ENCODE measurements at places on chromosomes 2 and 18.

GRCh38 chr2:47357483-47357882 lies 45.5 kb upstream of the MSH2 start:
- no peak for DNase-seq

GRCh38 chr18:42850174-42851083 lies 265.1 kb downstream of the RIT2 start:
- peak; percentile 90 for DNase-seq

- DNase-seq, result no peak
These were observed 477.9 kb downstream of the KCNJ3 start for GRCh38 chr2:155176345-155176744.

DNA sequence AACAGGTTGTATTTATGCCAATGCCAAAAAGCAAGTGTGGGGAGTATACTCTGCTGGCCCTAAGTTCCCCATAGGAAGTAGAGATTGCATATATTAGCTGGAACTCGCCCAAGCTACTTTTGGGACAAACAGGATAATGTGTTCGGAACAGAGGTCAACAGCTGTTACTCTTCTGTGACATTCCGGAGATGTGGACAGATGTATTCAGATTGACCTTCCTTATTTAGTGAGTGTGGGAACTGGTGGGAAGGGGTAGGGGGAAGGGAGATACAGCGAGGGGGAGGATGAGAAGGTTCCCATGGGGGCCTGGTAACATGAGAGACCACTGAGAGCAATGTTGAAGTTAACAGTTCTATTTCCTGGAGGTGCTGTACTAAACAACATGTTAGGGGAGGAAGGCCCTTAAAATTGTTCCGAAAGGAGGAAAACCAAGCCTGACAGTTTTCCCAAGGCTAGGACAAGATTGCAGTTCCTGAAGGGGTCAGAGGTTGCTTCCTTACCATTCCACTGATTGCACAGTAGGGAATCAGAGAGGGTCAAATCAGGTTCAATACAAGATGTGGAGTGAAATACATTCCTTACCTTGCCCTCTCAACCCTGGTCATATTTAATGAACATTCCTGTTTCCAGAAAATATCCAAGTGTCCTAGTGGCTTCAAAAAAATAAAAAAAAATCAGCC lies 14.3 kb upstream of the CD28 start:
- no peak for DNase-seq

GRCh38 chr2:239406316-239406995 lies 5.6 kb upstream of the HDAC4 start:
- no peak for DNase-seq

- DNase-seq, result no peak
These were observed 77.3 kb downstream of the LDLRAD4 start for GRCh38 chr18:13295894-13296293.

- peak; percentile 3 for DNase-seq
These were observed 27.9 kb downstream of the RMND5A start for GRCh38 chr2:86747711-86748639.

- DNase-seq, result no peak
These were observed 58.7 kb upstream of the SP3 start for GRCh38 chr2:174023591-174024523.

- peak; percentile 73 for DNase-seq
These were observed 572 bp upstream of the ZNF516 start for GRCh38 chr18:76495435-76496193.

DNA sequence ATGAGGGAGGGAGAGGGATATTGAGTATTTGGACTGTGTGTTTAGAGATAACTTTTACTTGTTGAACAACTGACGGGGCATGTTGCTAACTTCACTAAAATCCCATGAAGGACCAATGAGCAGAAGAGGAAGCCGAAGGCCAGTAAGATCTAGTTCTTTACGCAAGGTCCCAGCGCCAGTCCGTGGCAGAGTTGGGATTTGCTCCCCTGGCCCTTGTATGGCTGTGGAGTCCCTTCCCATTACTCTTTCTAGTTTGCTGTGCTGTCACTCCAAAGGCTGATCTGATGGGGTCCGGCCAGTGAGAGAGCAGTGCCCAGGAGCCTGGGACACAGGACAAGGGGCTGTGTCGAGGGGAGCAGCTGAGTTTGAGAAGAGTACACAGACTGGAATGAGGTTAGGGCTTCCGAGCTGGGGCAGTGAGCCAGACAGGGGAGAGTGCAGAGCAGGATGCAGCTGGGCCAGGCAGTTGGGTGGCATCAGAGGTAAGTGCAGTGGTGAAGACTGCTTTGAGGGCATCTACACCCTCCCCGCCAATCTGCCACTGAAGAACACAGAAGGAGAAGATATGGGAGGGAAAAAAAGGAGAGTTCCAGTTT lies 692.9 kb upstream of the HS6ST1 start:
- DNase-seq, result no peak

DNA sequence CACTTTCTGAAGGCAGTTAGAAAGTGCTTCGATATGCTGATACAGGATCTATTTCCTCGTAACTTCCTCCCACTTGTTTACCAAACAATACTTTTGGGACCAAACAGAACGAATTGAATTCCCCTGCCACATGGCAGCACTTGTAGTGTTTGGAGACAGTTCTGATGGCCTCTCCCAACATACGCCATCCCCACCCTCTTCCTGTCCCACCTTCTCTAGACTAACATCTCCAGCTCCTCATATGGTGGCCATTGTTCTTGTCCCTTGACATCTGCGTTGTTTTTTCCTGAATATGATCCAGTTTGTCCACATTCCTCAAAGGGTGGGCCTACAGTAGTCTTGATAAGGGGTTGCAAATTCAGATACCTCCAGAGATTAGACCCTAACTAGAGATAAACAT lies 53.4 kb upstream of the ANKRD44 start:
- DNase-seq, result no peak

DNA sequence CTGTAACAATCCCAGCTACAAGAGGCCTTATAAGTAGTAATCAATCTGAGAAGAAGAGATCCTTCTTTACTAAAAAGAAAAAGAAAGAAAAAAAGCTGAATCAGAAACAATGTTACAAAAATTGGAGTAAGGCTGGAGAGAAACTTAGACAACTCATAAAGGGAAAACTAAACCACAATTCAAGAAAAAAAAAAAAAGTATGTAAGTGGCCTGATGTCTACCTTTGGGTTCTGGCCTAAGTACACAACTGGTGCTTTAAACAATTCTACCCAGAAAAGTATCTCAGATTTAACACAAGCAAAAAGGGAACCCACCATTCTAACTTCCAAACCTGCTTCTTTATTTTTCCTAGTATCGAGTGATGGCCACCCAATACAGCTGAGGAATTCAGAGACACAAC lies 45.3 kb downstream of the ZNF521 start:
- no peak for DNase-seq

DNA sequence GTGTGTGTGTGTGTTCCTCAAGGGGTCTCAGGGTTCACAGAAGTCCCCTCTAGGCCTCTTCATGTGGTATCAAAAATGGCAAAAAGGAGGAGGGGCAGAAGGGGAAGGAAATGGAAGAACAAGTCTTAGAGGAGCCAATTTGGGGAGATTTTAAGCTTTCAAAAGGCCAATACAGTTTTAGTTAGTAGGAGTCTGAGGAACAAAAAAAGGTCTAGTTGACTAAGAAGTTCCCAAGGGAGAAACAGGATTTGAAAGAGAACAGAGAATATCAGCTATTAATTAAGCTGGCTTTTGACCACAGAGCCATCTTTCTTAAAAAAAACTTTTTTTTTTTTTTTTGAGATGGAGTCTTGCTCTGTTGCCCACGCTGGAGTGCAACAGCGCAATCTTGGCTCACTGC lies 7.1 kb downstream of the RNF125 start:
- DNase-seq, result no peak

- no peak for DNase-seq
These were observed 42.3 kb downstream of the CYP1B1 start for GRCh38 chr2:38033646-38034045.

DNA sequence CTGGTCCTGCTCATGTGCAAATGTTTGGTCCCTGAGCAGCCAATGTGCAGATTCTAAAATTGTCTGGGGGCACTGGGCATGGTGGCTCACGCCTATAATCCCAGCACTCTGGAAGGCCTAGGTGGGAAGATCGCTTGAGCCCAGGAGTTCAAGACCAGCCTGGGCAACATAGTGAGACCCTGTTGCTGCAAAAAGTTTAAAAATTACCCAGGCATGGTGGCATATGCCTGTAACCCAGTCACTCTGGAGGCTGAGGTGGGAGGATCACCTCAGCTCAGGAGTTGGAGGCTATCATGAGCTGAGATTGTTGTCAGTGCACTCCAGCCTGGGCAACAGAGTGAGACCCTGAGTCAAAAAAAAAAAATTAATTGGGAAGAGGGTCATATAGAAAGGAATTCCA lies 5.1 kb downstream of the LIPG start:
- DNase-seq, result no peak

DNA sequence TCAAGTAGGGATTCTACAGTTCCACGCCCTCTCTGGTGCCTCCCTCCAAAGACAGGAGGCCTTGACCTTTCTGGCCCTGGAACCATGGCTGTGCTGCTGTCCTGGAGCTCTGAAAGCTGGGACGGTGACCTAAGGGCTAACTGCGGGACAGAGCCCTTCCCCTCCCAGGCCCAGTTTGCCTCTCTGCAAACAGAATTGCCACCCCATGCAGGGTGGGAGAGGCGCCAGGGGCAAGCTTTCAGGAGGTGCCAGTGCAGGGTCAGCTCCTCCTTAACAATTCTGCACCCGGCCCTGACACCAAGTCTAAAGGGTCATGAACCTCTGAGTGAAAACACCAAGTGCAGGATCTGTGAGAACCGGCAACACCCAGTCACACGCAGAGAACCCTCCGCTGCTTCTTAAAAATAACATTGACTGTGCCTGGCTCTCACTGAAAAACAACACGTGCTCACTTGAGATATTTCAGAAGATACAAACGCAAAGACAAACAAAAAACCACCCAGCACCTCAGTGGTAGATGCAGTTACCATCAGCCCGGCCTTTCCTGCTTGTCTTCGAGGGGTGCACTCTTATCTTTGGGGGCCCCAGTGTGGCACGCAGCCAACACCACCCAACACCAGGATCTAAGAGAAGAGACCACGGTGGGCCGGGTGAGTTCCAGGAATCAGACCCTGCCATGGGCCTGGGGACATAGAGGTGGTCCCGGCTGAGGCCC lies 1.1 kb upstream of the SNED1 start:
- DNase-seq, result no peak

- DNase-seq, result no peak
These were observed 330.4 kb upstream of the FAM98A start for GRCh38 chr2:33929467-33929866.

DNA sequence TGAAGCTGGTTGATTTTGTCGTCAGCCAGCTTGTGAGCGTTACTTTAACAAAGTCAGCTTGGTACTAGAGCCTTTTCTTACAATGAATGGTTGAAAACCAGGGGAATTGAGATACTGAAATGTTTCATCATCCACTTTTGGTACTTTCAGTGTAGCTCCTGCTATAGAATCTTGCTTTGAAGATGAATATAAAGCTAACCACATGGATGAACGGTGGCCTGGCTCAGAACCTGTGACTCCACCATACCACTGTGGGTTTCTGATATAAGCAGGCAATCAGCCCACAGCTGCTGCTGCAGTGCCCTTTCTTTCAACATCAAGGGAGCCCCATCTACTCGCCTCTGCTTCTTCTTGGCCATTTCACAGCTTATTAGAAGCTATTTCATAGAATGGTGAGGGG lies 53.2 kb upstream of the GPR45 start:
- no peak for DNase-seq

DNA sequence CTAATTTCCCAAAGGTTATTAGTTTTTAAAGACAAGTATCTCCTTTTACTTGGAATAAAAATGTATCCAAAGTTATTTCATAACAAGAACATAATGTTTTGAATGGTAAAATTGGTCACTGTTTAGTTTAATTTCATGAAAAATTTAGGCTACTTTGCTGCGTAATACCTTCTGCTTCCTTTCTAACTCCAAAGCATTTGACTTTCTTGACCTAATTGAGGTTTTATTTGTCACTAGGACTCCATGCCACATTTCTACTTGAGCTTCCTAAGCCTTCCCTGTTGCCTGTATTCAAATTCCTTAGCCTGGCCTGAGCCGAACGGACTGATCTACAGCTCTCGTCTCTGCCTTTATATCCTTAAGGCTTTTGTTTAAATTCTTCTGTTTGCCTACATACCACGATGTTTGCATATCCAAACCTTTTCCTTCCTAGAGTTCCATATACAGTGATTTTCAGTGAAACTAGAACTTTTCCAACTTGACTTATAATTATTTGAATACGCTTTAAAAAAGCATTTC lies 25.1 kb downstream of the ARMC9 start:
- no peak for DNase-seq

GRCh38 chr2:94769733-94770132 lies 101.5 kb upstream of the TEKT4 start:
- no peak for DNase-seq

GRCh38 chr18:75034937-75035336 lies 174.0 kb downstream of the PTGR3 start:
- no peak for DNase-seq

GRCh38 chr2:231996797-231997540 lies 35.5 kb downstream of the DIS3L2 start:
- no peak for DNase-seq

- no peak for DNase-seq
These were observed 24.6 kb downstream of the RAMP1 start for GRCh38 chr2:237883951-237884446.

GRCh38 chr2:201467666-201468065 lies 16.1 kb downstream of the STRADB start:
- DNase-seq, result no peak

GRCh38 chr2:53863538-53864227 lies 3.9 kb upstream of the GPR75 start:
- no peak for DNase-seq

DNA sequence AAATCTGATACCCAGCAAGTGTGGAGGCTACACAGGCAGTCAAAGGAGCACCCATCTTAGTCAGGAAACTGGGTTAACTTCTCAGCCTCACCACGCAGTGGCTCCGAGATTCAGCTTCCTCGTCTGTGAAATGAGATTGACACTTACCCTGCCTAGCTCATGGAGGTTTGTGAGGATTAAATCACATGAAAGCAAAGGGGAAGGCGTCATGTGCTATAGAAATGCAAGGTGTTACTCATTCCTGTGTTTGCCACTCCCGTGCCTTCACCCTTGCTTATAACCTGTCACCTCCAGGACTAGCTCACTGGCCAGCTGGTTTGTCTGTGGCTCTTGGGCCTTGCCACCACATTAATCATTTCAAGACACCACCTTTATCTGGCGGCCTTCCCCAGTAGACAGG lies 118.9 kb upstream of the FOSL2 start:
- DNase-seq, result no peak

Measured in NCI-H146 (cell line).